ACHN (cell line): ENCODE measurements at places on chromosomes 11 and 22.

- no peak for DNase-seq
Observed at GRCh38 chr11:44468345-44468988, 97.0 kb upstream of the CD82 start.

- DNase-seq: no peak
Observed at GRCh38 chr11:45513821-45514340, 151.5 kb downstream of the CHST1 start.

GRCh38 chr11:96155627-96156378, 187.2 kb downstream of the MAML2 start:
- DNase-seq: peak; percentile 90

- no peak for DNase-seq
Observed at GRCh38 chr11:110883256-110883655, 171.0 kb upstream of the ARHGAP20 start.

- DNase-seq: no peak
Observed at GRCh38 chr11:128066399-128066798, 521.0 kb downstream of the ETS1 start.

GRCh38 chr11:31443802-31444201, 65.6 kb downstream of the IMMP1L start:
- DNase-seq: no peak
